Osteoblast (primary cell): ENCODE measurements at places on chromosomes 2 and 18. TPM values are rescaled to one million over a fixed set of nuclear protein-coding genes. Genes with fewer than 3 reads are reported as not detected.

AGAP1 gene
- total RNA-seq, result 18.5 and 19.7 TPM in 2 replicates

CCDC102B gene
- 8.8 and 9.4 TPM in 2 replicates for total RNA-seq

RTKN gene
- total RNA-seq, result 14.1 and 16.2 TPM in 2 replicates

GRCh38 chr2:38254796-38255195 is 122.3 kb downstream of the ATL2 start:
- no peak for DNase-seq

- no peak for DNase-seq
Observed at GRCh38 chr2:23954325-23955014, 14.2 kb downstream of the UBXN2A start.

DNA sequence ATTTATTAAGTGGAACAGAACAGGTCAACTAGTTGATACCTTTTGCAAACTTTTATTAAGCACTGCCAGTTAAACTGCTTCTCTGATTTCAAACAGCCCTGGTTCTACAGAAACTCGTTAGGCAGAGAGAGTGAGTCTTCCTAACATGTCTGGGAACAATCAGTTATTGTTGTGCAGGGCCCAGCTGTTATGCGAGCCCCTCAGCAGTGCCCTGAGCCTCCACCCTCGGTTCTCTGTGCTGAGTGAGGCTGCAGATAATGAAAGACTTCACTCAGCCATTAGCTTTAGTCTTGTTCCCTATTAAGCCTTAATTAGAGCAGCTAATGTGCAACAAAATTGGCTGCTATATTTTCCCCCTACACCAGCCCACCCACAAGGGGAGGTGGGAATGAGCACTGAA is 39.6 kb downstream of the KCTD18 start:
- no peak for DNase-seq
